CD4-positive, alpha-beta T cell treated with Interleukin-1 beta for 1 hour (primary cell): ENCODE measurements at places on chromosomes 6 and 20.

- no peak for DNase-seq
Observed at GRCh38 chr6:83893024-83893423, 33.5 kb downstream of the CYB5R4 start.

DNA sequence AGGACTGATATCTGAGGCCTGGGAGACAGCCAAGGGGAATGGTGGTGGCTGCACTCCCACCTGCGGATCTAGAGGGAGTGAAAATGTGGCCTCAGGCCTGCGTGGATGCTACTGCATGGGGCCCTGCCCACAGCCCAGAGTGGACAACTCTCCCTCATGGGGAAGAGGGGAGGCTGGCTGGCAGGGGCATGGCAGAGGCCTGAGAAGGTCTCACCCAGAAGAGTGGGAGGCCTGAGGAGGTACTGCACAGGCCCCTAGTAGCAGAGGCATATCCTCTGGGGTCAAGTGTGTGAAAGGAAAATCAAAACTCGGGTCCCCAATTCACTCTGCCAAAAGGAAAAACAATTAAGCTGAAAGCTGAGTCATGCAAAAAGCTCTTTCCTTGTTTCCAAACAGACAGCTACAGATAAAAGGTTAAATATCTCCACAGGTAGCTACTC lies 158.2 kb downstream of the AKAP7 start:
- no peak for DNase-seq

GRCh38 chr6:111952821-111953540 lies 79.7 kb upstream of the FYN start:
- DNase-seq = no peak

- no peak for DNase-seq
Observed at GRCh38 chr20:25016471-25016870, 23.9 kb upstream of the APMAP start.
